ENCODE measurements at places on chromosomes 1 and 21.
A peak's percentile ranks its signal among the peaks of the same experiment; 100 is the strongest.

- DNase-seq, result no peak
These were observed 71.5 kb upstream of the QSOX1 start for GRCh38 chr1:180083164-180083563.

DNA sequence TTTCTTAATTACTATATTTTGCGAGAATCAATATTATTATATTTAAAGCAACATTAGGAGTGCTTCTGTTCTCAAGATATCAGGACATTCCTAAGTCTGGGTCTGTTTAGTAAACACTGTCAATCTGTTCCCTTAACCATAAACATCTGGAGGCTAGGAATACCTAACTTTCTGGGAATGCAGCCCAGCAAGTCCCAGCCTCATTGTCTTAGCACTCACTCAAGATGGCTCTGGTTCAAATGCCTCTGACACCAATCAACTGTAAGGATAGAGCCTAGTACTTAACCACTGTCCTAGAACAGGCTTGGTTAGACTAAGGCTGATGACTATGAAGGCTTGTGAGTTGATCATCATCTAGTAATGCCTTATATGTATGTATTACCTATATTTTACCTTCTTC lies 61.5 kb downstream of the TNN start:
- no peak for DNase-seq

GRCh38 chr21:23401278-23401677 lies 2206.0 kb downstream of the MRPL39 start:
- DNase-seq, result no peak

DNA sequence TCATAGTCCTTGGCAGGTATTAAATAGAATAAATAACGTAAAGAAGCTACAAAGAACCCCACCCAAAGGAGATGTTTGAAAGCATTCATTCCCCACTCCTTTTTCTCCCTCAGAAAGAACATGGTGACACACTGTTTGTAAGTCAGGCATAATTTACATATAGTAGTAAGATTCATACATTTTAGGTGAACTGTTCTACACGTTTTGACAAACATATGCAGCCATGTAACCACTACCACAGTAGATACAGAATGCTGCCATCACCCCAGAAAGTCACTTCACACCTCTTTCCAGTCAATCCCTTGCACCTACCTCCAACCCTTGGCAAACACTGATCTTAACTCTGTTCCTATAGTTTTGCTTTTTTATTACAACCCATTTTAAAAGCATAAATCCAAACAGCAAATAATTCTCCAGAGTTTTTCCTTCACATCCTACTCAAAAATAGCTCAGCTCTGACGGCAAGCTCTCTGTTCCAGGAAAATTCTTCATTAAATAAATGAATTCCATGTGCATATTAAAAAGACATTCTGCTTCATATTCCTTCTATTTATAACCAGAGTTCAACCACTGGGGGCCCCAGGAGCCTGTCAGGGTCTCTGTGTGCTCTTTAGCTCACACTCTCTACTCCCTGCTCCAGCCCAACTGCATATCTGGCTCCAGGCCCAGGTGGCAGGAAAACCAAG lies 258.8 kb downstream of the PLPP3 start:
- no peak for DNase-seq

- no peak for DNase-seq
These were observed 42.5 kb upstream of the IL10 start for GRCh38 chr1:206814716-206815341.

DNA sequence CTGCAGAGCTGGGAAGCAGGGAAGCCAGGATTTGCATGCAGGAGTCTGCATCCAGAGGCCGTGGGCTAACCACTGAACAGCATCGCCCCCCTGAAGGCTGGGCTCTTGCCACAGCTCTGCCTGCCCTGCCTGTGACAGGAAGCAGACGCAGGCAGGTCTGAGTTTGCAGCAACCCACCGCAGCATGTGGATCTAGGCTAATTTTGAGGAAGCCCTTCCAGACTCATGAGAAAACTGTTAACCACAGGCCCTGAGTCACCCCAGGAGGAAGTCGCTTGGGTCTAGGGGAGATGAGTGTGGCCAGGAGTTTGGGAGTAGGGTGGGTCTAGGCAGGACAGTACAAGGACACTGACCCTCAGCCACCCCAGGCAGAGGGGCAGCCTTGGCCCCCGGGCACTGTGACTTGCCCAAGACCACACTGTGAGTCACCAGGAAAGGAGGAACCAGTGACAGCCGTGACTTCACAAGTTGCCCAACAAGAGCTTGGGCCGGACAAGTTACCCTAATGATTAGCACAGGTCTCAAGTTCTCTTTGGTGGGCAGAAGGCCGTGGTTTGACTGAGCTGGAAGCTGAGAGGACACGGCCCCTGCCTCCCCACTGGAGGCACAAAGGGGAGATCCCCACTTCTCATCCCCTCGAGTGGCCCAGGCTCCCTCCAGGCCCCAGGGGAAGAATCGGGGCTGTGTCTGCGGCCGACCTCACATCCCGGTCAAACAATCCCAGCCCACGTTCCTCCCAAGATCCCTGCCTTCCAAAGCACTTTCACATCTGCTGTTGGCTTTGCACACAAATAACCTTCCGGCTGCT lies 826 bp downstream of the LAPTM5 start:
- DNase-seq, result peak; percentile 10

DNA sequence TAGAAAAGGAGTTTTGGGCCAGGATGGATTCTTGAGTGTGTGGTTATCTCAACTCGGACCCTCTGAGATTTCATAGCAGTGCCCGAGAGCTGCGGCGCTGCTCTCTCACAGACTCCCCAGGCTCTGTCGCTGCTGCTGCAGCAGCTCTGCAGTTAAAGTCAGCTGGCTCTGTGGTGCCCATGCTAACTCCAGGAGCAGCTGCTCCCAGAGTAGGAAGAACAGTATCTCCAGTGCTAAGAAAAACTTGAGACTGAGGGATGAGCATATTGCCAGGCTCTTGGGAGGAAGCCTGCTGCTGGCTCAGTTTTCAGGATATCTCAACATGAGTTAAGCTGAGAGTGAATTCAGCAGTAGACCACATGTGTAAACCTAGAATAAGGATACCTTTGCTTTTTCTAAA lies 4.5 kb downstream of the LCE2D start:
- no peak for DNase-seq

DNA sequence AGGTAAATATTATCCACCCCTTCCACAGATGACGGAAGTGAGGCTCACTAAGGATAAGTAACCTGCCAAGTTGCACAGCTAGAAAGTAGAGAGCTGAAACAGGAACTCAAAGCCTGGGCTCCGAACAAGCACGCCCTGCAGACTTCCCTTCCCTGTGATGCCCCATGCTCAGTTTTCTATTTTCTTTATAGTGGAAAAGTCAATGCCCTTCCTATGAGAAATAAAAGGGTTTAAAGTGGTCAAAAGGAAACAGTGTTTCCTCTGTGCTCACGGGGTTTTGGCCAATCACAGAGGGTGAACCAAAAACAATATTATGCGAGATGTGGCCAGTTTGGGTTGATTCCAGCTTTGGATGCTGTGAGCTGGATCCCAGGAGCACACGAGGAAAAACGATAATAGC lies 44.5 kb downstream of the DDR2 start:
- DNase-seq, result no peak

GRCh38 chr1:25560788-25561187 lies 17.4 kb downstream of the LDLRAP1 start:
- DNase-seq, result no peak

DNA sequence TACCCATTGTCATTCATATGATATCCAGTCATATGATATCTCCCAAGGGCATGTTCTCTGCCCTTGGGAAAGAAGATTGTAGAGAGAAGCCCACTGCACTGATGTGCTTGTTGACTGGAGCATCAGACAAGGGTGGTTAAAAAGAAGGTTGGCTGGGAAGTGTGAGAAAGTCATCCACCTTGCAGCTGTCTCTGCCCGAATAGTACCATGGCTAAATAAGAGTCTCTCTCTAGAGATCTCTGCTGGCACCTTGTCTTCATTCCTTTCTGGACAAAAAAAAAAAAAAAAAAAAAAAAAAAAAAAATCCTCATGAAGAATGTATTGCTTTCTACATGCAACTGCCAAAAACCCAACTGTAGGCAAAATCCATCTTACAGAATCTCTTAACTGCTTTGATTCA lies 349.7 kb upstream of the ESRRG start:
- DNase-seq, result no peak

DNA sequence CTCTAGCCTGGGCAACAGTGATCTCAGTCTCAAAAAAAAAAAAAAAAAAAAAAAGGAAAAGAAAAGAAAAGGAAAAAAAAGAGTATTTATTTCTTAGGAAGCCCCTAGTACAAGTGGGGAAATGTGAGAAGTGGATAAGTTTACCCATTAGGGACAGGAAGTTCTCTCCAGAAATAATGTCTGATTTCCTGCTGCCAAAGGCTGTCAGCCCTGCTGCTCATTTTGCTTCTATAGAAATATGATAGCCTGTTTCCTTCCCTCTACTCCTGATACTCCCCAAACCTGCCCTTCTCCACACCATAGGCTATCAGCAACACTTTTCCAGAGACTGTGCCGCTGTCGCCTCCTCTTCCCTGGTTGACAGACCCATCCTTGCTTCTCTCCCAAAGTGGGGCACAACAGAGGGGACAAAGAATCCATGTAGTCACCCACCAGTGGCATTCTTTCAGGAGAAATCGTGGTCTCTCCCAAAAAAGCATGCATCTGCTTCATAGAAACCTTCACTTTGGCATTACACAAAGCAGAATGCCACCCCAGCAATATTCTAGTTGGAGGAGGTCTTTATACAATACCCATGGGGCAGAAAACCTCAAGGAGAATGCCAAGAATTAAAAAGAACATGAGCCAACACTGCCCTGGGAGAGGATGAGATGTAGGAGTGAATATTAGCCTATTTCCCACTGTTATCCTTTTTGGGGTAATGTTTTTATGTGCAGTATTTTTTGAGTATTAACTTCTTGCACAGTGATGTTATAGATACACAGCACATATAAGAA lies 166.3 kb upstream of the NR5A2 start:
- DNase-seq, result no peak

DNA sequence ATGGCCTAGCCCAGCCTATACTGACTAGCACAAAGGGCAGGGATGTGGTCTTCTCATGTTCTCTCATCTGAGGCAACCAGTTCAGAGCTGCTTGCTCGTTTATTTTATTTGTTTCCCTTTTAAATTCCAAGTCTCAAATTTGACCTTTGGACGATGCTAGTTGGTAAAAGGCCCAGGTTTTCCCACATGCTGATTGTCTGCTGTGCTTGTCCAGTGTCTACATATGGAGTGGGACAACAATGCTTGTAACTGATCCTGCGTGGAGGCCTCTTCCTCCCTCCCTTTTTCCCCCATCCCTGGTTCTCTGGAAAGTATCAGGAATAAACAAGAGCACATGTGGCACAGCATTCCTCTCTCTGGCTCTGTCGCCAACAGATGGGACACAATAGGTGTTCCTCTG lies 34.0 kb upstream of the BEND5 start:
- DNase-seq, result no peak

GRCh38 chr1:156662005-156662799 lies 15.0 kb downstream of the NES start:
- no peak for DNase-seq

DNA sequence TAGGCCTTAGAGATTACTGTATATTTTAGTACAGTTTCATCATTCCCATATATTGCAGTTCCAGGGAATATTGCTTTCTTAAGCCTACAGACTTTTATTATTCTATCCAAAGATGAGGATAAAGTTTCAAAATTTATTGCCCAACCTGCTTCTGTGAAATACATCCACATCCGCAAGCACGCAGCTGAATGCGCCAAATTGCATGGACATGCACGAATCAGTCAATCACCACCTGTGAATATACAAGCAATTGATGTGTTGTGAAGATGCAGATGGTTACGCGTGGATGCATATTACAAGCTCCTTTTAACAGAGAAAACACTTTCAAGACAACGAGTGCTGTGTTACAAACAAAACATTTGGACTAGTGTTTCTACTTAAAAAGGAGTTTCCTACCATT lies 577.8 kb upstream of the PLXNA2 start:
- DNase-seq, result no peak

GRCh38 chr1:217048104-217048707 lies 325.0 kb upstream of the ESRRG start:
- DNase-seq, result no peak

GRCh38 chr21:42463861-42464515 lies 32.0 kb downstream of the RSPH1 start:
- no peak for DNase-seq

DNA sequence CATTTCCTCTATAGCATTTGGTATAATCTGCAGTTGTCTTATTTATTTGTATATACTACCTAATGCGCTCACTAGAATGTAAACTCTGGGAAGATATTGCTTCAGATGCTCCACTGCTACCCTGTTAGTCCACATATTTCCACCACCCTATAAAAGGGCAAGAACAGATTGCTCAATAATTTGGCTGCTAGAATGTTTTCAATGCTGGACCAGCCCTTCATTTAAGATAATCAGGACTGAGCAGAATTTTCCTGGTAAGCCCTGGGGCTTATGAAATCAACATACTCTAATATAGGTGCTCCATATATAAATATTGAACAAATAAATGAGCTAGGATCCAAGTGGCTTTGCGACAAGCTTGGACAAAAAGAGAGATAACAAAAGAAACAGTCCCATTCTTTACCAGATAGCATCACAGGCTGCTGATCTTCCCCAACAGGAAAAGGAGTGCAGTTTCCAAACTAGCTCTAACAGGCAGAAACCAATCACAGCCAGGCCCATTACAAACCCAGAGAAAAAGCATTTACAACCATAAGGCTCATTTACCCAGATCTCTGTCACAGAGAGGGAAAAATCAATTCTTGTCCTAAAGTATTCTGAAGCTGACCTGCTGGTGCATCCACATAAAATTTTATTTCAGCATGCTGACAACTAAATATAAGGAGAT lies 8.3 kb downstream of the BCAR3 start:
- no peak for DNase-seq

DNA sequence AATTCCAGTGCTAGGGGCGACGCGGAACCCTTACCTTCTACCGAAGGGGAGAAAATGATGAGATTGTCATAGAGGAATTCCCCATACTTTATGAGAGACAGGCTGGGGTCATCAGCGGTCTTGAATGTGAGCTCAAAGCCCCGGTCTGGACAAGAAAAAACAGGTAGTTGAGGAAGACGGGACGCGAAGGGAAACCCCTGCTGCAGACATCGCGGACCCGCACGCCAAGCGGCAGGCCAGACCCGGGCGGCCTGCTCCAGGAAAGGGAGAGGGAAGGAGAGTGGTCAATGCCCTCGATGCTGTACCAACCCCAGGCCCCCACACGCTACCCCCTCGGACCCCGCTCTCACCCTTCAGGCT lies 342 bp downstream of the DDOST start:
- DNase-seq, result no peak

- DNase-seq, result no peak
These were observed 1.8 kb upstream of the PGLYRP4 start for GRCh38 chr1:153350321-153350957.

DNA sequence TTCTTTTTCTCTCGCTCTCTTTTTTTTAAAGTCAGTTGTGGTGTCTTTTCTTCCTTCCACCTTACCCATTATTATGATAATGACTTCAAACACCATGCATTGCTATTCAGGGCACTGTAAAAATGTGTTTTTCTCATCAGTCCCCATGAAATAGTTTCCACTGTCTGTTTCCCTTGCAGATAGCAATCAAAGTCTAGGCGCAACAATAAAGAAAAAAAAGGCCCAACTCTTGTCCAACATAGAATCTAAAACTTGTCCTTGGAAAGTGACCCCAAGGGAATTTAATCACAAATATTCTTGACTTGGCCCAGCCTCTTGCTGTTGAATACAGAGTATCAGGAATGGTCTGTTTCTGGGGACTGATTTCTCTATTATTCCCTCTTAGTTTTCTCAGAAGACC lies 382.5 kb downstream of the PLPP3 start:
- DNase-seq, result no peak

GRCh38 chr21:46325073-46325912 lies 1.3 kb downstream of the PCNT start:
- no peak for DNase-seq
